ENCODE measurements at places on chromosomes 16 and 17.

DNA sequence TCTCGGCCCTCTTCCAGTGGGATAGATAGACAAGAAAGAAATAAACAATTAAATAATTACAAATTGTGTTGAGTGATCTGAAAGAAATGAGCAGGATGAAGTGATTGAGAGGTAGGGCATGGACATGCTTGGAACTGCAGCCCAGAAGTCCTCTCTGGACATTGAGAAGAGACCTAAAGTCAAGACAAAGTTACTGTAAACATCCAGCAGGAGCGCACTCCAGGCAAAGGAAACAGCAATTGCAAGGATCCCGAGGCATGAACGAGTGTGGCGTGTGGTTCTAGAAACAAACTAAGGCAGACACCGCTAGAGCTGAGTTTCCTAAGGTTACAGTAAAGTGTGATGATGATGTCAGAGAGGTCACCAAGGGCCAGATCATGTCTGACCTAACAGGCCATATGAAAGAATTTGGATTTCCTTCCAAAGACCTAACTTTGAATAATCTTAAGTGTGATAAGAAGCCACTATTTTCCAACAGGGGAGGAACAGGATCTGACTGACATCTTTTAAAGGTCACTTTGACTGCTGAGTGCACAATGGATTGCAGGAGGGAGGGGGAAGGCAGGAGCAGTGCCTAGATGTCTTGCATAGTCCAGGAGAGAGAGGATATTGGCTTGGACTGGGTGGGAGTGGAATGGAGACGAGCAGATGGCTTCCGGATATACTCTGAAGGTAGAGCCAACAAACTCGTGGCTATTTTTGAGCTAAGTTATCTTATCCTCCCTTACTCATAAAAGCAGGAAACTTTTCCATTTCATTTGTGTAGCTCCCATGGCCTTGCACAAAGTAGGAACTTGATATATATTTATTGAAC is 19.0 kb downstream of the ABCC12 start:
- no peak for DNase-seq

- DNase-seq = no peak
Observed at GRCh38 chr17:48443712-48444111, 13.7 kb upstream of the SKAP1 start.

DNA sequence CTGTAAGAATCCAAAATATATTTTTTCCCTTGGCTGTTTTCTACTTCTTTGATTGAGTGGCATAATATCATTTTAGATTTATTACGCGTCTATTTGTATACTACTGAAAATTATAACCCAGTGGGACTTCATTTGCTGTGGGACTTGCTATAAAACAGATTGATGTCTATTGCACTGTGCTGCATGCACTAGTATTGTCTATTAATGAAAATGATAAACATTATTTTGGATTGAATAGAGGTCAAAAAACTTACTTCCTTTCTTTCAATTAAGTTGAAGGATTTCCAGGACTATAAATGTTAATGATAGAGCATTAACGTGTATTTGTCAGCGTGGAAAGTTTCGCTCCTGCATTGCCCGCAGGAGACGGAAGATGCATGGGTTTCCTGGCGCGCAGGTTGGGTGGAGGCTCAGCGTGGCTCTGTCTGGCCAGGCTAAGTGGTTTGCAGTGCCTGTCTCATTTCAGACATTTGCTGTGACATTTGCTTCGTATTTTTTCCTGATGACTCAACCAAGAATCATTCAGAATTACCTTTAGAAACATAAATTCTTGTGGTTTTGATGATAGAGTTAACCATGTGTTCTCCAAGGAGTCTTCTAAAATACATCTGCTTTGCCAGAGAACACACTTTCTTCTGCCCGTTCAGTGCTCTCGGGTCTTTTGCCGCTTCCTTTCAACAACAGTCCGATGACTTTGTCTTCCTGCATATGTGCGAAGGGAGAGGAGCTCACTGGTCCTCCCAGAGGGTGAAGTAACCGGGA is 216.7 kb downstream of the RPTOR start:
- no peak for DNase-seq

DNA sequence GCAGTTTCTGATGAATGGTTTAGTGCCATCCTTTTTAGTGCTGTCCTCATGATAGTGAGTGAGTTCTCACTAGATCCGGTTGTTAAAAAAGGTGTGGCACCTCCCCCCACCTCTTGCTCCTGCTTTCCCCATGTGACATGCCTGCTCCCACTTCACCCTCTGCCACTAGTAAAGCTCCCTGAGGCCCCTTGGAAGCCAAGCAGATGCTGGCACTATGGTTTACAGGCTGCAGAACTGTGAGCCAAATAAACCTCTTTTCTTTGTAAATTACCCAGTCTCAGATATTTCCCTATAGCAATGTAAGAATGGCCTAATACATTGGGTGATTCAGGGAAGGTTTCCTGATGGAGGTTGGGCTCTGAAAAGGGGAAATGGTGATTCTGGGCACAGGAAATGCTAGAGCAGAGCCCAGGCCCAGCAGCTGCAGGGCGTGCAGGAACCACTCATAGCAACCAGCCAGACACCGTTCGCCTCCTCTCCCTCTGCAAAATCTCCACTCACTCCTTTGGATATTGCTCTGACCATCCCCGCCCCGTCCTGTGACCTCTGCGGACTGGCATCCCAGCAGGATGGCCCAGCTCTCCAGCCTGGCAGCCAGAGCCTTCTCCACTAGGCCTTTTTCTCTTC is 2.6 kb upstream of the ADORA2B start:
- DNase-seq = no peak

DNA sequence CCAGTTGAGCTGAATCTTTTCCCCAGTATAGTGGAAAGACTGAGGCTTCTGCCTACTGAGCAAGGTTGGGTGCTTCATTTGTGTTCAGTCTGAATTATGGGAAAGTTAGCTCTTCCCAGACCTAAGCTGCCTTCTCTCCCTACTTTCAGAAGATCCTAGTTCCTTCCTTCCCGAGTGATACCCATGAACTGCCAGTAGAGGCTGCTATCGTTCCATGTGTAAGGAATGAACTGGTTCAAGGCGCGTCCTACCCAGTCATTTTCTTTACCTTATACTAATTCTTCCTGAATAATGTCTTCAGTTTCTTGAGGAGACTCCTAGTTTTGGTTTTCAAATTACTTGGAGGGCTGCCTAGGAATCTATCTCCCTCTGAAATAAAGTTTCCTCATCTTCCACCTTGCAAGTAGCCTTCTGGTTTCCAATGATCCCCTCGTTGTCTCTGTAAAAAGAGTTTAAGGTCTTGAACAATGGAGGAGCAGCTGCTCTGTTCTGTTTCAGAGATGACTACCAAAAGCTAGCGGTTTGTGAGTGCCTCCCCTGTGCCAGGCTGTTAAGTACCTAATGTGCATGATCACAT is 934 bp upstream of the AOC2 start:
- no peak for DNase-seq

- DNase-seq = no peak
Observed at GRCh38 chr17:40203131-40203530, 16.0 kb upstream of the WIPF2 start.

- no peak for DNase-seq
Observed at GRCh38 chr16:77610496-77610895, 111.8 kb upstream of the NUDT7 start.

- no peak for DNase-seq
Observed at GRCh38 chr16:65097296-65097695, 24.6 kb downstream of the CDH11 start.

- DNase-seq = no peak
Observed at GRCh38 chr17:32527146-32527545, 40.4 kb downstream of the CDK5R1 start.

- no peak for DNase-seq
Observed at GRCh38 chr16:86117756-86118155, 218.8 kb downstream of the IRF8 start.

DNA sequence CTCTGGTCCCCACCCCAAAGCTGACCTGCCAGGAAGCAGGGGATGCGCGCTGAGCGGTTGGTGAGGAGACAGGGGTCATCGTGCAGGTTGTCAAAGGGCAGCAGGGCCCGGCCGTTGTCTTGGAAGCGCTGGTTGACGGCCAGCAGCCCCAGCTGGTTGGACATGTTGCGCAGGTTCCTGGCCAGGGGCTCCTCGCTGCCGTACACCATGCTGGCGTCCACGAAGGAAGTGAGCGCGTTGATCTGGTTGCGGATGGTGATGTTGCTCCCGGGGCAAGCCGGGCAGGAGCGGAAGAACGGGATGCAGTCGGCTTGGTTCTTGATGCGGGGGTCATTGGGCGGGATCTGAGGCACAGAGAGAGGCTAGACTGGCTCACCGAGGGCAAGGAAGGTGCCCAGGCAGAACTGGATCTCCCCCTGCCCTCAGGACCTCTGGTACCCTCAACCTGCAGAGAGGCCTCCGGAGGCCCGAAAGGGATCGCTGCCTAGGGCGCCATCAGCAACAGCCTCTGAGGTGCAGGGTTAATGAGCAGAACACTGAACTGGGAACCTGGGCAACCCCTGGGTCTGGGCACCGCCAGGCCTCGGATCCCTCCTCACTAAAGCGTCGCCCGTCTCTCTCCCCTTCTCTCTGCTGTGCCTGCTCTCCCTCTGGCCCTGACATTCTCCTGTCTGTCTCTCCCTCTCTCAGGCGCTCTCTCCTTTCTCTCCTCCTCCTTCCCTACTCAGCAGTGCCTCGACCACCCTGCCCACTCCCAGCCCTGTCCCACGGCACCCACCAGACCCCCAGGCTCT is 2.7 kb downstream of the MPO start:
- no peak for DNase-seq

- DNase-seq = no peak
Observed at GRCh38 chr17:1720856-1721386, 3.6 kb upstream of the WDR81 start.

- no peak for DNase-seq
Observed at GRCh38 chr16:14050291-14051027, 20.7 kb upstream of the MRTFB start.

GRCh38 chr16:71576971-71577370 is at the start of gene TAT:
TAT (minus strand) TSS chr16:71577092; CDS start chr16:71576415, 677 bp downstream.
- DNase-seq = no peak

DNA sequence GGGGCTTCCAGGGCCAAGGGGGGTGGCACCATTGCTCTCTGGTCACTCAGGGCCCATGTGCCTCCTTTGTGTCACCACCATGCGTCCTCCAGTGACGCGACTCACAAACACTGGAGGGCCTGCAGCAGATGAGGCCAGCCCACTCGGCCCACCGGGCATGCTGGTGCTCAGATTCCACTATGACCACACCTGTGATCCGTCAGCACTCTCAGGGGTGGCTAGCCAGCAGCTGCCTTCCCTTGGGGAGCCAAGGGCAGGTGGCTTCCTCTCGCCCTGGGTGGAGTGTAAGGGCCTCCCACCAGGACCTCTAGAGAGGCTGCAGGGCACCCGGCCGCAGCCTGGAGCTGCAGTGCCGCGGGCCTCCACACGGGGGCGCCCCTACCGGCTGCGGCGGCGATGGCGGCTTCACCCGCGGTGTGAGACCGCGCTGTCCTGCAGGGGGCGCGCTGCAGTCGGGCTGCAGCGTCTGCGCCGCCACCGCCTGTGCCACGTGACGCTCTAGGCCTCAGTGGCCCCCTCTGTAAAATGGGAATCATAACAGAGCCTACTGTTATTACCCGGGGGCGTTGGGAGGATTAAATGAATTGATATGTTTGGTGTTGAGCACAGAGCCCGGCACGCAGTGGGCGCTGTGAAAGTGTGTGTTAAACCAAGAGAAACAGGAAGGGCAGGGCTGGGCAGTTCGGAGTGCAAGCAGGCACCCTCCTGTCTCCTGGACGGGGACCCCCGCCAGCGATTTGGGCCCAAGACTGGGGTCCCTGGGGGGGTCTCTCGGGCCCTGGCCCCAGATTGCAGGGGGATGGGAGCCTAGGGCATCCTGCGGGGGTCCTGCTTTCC is 192.4 kb upstream of the GSE1 start:
- DNase-seq = no peak

DNA sequence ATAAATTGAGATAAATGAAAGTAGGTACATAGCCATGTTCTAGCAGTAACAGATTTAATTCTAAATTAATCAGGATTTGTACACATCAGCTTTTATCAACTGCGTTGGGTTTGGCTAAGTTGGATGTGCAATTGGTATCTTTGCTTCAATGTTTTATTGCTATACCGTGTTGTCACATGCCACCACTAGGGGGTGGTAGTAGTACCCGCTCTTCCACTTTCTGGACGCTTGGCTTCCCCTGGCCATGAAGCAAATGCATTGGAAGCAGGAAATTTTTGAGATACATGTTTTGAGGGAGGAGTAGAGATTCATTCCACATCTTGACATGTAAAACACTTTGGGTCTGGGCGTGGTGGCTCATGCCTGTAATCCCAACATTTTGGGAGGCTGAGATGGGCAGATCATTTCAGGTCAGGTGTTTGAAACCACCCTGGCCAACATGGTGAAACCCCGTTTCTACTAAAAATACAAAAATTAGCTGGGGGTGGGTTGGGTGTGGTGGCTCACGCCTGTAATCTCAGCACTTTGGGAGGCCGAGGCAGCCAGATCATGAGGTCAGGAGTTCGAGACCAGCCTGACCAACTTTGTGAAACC is 58.6 kb downstream of the EMP2 start:
- DNase-seq = no peak

- DNase-seq = no peak
Observed at GRCh38 chr17:45688353-45688752, 95.8 kb upstream of the CRHR1 start.
